NCI-H82 (cell line): ENCODE measurements at places on chromosomes 6 and 20.
A peak's percentile ranks its signal among the peaks of the same experiment; 100 is the strongest.

DNA sequence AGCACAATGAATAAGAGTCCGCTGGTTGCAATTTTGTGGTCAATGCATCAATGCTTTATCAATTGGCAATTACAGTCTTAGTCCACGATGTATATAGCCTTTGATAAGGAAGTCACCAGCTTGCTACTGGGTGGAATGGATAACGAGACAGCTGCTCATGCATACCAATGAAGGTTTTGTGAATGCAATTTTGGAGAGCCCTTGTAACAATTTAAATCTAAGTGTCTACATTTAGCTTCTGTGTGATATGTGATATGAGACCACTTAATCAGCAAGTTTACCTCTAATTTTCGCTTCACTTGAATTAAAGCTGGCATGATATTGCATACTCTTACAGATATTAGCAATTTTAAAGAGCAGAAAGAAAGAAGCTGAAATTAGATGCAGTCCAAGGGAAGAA lies 543.9 kb downstream of the RNF144B start:
- no peak for DNase-seq

DNA sequence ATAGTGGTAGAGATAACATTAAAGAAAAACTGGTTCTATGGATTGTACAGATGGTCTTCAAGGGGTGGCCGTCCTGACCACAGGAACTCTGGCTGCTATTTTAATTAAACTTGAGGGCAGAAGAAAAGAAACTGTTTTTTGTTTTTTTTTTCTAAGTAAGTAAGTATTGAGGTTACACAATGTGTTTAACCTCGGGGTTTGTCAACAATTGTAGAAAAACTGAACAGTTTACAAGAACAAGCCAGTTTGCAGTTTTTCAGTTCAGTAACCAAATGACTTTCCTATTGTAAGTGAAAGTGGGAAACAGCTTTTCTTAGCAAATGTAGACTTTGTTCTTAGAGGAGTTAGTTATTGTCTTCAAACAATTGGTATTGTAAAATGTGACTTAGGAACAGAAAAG lies 77.0 kb downstream of the PLCB1 start:
- no peak for DNase-seq

DNA sequence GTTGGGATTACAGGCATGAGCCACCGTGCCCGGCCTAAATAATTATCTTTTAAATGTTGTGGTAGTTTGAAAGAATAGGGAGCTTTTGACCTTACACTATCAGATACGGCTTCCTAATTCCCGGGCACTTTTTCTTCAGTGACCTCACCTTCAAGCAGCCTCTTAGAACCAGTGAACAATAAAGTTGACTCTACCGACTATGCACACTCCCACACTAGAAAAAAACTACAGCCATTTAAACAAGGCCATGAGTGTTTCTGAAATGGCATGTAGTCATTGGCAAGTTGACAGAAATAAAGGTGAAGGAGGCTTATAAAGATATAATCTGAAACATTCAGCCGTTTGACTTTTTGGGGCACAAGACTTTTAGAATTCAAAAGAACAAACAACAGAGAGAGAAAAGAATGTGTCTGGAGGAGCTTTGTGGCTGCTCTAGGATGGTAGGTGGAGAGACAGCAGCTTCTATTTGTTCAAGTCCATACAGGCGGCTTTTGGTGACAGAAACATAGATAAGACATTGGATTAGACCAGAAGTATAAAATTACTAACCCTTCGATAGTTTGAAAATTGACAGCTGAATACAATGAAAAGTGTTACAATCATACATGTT lies 75.2 kb downstream of the GJA1 start:
- no peak for DNase-seq

GRCh38 chr6:1087154-1087843 lies 224.6 kb upstream of the FOXQ1 start:
- no peak for DNase-seq

DNA sequence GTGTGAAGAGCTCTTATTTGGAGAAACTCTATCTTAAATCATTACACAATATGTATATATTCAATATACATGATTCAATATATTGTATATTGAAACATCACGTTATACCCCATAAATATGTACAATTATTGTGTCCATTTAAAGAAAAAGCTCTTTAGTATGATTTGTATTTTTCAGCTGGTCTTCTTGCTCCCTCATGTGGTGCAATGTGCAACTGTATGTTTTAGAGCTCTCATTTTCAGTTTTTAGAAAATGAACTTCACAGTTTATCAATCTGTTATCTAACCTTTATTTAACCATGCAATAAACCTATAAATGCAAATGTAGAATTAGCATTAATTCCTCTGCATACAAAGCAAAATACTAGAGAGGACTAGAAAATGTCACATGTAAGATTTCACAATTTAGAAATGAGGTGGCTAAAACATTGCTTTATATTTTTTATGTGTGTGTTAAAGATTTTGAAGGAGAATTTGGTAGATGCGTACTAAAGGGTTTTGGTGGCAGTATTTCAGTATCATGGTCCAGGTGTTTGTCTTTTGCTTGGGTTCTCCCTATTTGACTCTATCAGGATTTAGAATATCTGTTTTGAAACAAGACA lies 167.1 kb downstream of the PHF3 start:
- peak; percentile 11 for DNase-seq

- DNase-seq: peak; percentile 44
Observed at GRCh38 chr20:973785-974194, 28.3 kb downstream of the RSPO4 start.

DNA sequence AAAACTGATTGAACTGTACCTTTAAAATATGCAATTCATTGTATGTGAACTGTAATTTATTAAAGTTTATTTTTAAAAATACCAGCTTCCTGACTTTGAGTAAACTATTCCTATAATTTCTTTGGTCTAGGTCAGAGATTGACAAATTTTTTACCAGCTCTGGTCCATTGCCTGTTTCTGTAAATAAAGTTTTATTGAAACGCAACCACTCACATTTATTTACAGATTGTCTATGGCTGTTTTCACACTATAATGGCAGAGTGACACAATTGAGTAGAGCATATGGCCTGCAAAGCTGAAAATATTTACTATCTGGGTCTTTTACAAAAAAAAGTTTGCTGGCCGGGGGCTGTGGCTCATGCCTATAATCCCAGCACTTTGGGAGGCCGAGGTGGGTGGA lies 33.0 kb upstream of the NFATC2 start:
- no peak for DNase-seq

GRCh38 chr6:136550330-136551071 lies at the start of gene MAP7:
MAP7 (minus strand) TSS chr6:136550422; CDS start chr6:136550408, 14 bp downstream.
- peak; percentile 58 for DNase-seq

- DNase-seq: no peak
Observed at GRCh38 chr6:30769853-30770524, 25.6 kb upstream of the IER3 start.

DNA sequence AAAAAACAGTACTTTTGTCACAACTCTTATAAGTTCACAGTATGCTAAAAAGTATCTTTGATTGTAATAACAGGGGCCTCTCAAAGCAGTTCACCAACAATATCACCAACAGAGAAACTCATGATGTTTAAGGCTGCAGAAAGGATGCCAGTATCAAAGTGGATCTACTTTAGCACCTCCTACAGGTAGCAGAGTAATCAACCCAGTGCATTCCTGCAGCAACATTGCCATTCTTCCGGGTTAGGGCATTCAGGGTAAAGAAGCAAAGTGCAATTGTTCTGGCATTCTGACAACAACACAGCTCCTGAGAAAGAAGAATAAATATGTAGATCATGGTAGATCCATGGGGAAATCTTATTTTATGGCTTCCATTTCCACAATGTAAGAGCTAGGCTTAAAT lies 7.6 kb upstream of the SLC17A4 start:
- peak; percentile 9 for DNase-seq

DNA sequence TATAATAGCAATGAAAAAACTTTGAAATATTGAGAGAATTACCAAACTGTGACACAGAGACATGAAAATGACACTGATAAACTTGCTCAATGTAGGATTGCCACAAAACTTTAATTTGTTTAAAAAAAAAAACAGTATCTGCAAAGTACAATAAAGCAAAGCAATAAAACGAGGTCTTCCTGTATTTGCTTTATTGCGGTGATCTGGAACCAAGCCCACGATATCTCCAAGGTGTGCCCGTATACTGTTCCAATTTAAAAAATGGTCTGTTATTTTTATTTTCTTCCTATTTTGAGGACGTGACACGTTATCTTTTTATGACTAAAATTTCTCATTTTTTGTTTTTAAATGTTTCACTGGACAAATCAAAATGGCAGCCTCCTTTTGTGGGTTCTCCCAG lies 25.5 kb downstream of the EYA2 start:
- DNase-seq: no peak

GRCh38 chr6:32146287-32146686 lies 5.5 kb downstream of the PRRT1 start:
- DNase-seq: no peak

DNA sequence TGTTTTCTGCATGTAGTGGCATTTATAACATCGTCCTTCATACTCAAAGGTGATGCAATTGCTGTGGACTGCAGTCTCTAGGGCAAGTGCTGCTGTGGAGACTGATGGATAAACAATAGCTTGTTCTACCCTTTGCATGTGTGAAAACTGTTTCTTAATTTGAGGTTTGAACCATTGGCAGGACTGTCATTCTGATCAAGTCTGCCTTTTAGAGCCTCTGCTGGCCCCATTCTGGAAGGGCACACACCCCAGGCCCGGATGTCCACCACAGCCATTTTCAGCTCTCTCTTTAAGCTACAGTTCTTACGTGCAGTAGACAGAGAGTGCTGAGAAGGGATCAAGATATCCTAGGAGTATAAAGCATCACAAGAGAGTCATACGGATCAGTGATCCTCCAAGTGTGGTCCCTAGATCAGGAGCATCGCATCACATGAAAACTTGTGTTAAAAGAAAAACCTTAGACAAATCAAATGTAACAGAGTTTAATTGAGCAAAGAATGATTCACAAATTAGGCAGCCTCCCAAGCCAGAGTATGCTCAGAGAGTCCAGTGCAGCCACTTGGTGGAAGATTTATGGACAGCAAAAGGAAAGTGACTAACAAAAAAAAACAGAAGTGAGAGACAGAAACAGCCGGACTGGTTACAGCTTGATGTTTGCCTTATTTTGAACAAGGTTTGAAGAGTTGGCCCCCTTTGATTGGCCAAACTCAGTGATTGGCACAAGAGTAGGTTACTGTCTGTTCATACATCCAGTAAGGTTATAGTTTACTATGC lies 52.0 kb downstream of the FRK start:
- no peak for DNase-seq

DNA sequence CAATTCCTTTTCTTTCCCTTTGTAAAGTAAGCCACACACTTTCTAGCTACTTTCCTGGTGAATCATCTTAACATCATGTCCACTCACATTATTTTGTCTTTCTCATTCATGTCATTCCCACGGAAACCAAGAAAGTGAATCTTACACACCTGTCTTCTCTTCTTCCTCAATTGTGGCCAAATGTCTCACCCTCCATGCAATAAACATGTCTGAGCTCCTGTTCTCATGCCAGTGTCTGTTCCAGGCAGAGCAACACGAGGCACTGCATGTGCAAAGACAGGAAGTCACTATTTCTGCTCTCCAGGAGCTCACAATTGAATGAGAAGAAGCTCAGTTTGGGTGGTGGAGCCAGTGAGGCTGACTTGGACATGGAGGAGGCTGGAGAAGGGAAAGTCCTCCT lies 29.0 kb upstream of the TMEM244 start:
- DNase-seq: no peak

- no peak for DNase-seq
Observed at GRCh38 chr6:152401978-152402377, 235.2 kb downstream of the SYNE1 start.

- no peak for DNase-seq
Observed at GRCh38 chr20:43490038-43490437, 17.5 kb upstream of the L3MBTL1 start.

GRCh38 chr6:129969064-129969463 lies 49.3 kb upstream of the L3MBTL3 start:
- DNase-seq: no peak

- DNase-seq: peak; percentile 94
Observed at GRCh38 chr6:3195695-3196497, 31.6 kb downstream of the TUBB2B start.

DNA sequence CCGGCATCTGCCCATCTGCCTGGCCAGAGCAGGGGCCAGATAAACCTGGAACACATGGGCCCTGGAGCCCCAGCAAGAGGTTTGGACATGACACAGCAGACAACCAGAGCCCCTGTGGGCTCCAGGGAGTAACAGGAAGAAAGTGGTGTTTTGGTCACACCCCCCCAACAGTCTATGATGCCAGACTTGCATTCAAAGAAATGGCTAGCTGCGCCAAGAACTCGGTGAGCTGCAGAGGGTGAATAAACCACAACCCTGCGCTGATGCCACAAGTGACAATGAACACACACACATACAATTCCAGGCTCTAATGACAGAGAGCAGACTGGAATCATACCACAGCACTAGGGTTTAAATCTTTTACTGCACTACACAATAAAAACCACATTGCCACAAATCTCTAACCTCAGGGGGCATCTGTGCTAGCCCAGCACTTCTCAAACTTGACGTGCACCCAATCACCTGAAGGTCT lies 34.0 kb downstream of the TRERF1 start:
- DNase-seq: no peak

- no peak for DNase-seq
Observed at GRCh38 chr6:88490908-88491264, 324.7 kb upstream of the CNR1 start.

DNA sequence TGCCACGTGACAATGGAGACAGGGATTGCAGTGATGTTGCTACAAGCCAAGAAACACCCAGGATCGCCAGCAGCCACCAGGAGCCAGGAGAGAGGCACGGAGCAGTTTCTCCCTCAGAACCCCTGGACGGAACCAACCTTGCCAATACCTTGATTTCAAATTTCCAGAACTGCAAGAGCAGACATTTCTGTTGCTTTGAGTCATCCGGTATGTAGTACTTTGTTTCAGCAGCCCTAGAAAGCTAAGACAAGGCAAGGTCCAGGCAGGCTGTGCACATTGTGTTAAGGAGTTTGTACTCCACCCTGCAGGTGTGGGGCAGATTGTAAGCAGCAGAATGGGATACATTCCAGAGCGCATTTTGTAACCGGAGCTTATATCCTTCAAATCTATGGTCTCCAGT lies 48.3 kb downstream of the TRERF1 start:
- no peak for DNase-seq

DNA sequence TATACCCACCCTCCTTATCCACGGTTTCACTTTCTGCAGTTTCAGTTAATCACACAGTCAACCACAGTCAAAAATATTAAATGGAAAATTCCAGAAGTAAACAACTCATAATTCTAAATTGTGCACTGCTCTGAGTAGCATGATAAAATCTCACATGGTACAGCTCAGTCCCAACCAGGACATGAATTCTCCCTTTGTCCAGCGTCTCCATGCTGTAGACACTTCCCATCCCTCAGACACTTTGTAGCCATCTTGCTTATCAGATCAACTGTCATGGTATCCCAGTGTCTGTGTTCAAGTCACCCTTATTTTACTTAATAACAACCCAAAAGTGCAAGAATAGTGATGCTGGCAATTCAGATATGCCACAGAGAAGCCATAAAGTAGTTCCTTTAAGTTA lies 94.7 kb downstream of the PDE10A start:
- no peak for DNase-seq

DNA sequence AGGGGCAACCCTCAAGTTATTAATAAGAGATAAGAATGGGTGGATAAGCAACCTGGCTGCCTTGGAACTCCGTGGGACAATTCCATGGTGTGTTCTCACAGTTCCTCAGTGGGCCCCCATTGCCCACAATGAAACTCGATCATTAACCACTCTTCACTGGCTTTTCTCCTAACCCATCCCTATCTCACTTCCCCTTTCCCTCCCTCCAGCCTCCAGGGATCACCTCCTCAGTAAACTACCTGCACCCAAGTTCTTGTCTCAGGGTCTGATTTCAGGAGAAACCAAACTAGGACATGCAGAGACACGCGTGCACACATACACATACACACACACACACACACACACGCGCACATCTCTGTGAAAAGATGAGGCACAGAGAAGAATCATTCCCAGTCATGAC lies 37.7 kb upstream of the FOXP4 start:
- no peak for DNase-seq
